ENCODE measurements at places on chromosomes 16 and 17.

DNA sequence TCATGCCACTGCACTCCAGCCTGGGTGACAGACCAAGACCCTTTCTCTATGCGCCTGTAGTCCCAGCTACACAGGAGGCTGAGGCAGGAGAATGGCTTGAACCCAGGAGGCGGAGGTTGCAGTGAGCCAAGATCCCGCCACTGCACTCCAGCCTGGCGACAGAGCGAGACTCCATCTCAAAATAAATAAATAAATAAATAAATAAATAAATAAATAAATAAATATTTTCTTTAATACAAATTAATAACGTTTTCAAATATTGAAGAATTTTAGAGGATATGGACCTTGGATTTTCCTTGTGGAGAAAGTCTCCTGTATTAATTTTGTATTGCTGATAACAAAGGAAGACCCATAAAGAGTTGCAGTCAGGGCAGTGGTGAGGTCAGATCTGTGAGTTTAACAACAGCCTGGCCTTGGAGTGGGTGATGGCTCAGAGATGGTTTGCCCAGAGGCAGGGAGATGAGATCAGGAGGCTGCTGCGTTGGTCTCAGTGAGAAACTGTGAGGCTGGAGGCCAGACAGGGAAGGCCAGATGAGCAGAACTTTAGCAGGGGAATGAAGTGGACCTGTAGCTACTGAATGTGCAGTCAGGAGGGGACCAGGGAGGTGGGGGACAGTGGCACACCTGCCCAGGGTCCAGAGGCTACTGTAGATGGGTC, 4.4 kb upstream of the ASGR1 start:
- DNase-seq: no peak

GRCh38 chr16:13935408-13935807, 15.5 kb downstream of the ERCC4 start:
- no peak for DNase-seq

DNA sequence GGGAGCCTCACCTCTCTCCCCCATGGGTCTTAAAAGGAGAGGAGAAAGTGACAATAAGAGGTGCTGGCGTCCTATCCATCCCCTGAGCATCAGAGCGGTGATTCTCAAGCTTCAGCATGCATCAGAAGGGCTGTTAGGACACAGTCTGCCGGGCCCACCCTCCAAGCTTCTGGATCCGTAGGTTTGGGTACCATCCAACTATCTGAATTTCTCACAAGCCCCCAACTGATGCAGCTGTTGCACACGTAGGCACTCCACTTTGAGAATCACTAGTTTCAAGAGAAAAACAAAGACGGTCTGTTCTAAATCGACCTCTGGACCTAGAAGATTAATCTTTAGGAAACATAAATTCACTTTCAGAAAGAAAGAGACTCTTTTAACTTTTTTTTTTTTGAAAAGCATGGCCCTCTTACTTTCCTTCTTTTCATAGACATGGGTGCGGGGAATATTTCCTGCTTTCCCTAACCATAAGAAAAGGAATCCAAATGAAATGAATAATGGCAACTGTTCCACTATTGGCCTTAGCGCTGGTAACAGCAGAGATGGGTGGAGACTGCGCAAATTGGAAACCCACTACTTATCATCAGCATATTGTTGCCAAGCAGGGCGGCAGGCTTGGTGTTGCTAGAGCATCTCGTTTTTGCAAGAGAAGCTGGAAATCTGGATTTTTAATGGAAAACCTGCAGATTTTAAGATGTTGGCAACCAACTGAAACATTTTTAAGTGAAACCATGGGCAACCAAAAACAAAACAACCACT, 144.4 kb downstream of the GAS7 start:
- no peak for DNase-seq

DNA sequence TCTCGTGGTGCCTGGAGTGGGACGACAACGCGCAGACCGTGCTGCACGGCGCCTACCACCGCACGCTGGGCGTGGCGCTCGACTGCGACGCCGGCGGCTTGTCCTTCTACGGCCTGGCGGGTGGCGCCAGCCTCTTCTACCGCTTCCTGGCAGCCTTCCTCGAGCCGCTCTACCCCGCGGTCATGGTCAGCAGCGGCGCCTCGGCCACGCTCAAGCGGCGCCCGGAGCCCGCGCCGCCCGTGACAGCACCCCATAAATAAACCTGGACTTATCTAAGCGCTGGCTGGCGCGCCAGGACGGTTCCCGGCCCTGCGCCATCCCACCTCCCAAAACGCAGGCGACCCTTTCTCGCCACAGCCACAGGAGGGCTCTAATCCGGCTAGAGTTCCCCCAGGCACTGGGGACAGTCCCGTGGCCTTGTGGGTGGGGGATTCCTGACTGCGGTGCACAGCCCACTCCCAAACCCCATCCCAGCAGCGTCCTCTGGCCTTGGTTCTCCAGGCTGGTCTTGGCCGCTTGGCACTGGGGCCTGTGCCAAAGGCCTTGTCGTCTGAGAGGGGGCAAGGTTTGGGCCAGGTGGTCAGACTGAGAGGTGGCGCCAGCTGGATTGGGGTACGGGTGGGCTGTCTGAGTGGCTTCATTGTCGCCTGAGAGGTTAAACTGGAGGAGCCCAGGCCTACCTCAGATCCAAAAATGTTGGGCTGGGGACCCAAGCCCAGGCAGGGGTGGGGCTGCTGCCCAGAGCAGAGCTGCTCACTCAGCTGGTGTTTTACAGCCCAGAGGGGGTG, 10.1 kb upstream of the SLC16A5 start:
- no peak for DNase-seq

DNA sequence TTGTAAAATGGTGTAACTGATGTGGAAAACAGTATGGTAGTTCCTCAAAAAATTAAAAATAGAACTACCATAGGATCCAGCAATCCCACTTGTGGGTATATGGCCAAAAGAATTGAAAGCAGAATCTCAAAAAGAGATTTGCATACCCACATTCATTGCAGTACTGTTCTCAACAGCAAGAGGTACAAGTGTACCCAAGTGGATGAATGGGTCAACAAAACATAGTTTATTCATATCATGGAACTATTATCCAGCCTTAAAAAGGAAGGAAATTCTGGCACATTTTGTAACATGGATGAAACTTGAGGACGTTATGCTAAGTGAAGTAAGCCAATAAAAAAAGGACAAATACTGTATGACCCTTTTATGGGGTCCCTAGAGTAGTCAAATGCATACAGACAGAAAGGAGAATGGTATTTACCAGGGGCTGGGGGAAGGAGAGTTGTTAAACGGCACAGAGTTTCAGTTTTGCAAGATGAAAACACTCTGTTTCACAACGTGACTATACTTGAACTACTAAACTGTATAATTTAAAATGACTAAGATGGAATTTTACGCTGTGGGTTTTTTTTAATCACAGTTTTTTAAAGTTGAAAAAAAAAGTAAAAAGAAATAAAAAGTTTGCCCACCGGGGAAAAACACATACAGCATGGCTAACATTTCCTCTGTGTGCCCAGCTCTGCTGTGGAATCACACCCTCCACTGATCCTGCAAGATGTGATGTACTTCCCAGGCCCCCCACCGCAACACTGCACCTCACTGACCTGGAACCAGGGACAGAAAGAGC, 6.1 kb downstream of the TVP23A start:
- DNase-seq: no peak

GRCh38 chr17:77318491-77319210, 177.9 kb downstream of the SEC14L1 start:
- DNase-seq: peak; percentile 65

DNA sequence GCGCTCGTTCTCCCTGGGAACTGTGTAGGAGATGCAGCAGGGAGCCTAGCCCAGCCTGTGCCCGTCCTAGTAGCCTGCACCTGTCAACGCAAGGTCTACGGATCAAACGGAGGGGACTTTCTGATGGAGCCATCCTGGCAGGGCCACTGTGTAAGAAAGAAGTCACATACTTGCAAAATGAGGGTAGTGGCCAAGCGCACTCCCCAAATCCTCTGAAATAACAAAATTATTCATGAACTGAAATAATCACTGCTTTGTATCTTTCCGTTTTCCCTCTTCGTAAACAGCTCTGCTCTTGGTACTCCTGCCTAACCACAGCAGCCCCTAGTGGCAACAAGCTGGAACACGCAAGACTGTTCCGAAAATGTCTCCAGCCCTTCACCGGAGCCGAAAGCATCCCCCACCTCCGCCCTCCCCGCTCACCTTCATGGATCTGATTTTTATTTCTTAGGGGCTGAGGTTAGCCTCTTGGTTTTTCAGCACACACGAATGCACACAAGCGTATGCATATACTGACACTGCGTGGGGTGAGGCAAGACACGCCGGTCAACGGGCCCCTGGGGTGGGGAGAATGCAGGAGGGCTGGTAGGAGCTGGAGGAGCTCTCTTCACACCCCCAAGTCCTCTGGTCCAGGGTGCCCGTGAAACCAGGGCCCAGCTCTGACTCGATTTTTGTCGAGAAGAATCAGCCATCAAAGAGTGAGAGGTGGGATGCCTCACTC, 100.8 kb downstream of the ABCC12 start:
- DNase-seq: no peak

GRCh38 chr16:62363501-62363900, 327.3 kb upstream of the CDH8 start:
- no peak for DNase-seq

All from left forelimb (tissue), 1 donor.